ENCODE measurements at places on chromosomes 6 and 20.

GRCh38 chr6:110815015-110815410 lies 256 bp downstream of the CDK19 start:
- no peak for DNase-seq

DNA sequence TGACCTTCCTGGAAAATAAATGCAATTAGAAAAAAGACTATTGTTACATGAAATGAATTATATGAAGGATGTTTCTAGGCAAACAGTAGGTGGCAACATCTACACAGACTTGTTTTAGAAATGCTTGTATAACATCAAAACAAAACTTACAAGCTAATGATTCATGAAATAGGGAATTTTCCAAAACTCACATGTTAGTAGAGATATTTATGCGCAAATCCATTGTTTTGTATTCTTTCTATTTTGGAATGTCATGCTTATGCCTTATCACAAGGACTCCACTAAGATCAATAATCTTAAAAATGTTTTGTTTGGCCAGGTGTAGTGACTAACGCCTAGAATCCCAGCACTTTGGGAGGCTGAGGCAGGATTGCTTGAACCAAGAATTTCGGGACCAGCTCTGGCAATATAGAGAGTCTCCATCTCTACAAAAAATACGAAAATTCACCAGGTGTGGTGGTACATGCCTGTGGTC lies 32.3 kb upstream of the LGSN start:
- DNase-seq, result peak; percentile 75

- no peak for DNase-seq
These were observed 129.7 kb downstream of the PRDM13 start for GRCh38 chr6:99736302-99736701.

GRCh38 chr6:164078532-164079274 lies 664.2 kb downstream of the QKI start:
- no peak for DNase-seq

DNA sequence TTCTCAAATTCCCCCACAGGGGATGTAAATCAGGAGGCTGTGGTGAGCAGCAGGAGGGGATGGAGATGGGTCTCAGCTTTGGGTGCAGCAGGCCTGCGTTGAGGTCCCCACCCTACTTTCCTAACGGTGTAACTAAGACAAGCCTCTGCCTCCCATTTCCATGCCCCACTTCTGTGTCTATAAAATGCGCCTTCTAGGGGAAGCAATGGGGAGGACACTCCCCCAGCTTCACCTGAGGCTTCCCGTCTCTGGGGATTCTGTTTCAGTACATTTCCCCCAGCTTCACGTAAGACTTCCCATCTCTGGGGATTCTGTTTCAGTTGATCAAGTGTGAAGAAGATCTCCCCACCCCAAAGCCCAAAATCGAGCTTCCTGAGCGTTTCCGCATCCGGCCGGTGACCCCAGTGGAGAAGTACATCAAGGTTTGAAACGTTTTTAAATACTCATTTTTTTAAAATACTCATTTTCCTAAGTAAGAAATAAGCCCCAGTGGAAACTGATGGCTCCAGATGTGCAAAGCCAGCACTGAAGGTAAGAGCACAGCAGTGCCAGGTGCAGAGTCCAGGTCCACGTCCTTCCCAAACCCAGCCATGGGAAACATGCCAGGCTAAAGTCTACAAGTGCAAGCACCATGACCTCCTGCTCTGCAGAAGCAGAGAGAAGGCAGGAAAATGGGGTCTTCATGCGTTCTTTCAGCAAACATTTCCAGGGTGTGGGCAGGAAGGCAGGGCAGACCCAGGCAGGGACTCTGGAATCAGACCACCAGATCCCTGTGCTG lies 73.1 kb downstream of the ANKRD60 start:
- DNase-seq, result no peak

DNA sequence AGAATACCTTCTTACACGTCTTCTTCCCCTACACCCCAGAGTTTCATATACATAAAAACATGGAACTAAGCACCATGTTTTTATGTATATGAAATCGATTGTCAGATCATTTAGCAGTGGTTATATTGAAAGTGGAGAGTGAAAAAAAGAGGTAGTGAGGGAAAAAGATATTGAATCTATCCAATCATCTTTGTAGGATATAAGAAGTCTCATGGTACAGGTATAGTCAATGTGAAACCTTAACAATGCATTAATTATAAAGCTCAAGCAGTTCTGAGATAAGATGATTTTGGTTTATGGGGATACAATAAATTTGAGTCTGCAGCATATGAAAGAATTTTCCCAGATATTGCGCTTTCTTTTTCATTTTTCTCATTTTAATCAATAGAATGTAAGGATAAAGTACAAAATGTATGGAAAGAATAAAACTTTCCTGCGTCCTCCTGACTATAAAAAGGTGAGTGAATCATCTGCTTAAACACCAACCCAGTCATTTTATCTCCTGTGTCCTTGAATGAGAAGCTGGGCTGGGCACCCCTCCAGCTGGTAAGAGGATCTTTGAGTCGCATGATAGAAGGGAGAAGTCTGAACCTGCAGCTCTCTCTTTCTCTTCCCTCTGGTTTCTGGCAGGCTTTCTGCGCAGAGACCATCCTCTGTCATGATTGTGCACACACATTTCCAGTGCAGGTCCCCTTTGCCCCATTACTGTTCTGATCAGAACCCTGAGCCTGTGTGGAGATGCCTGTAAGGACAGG lies 28.1 kb upstream of the AKIRIN2 start:
- DNase-seq, result peak; percentile 56

GRCh38 chr6:12608016-12608860 lies 108.3 kb upstream of the PHACTR1 start:
- peak; percentile 29 for DNase-seq

- DNase-seq, result no peak
These were observed 18.0 kb downstream of the CDYL start for GRCh38 chr6:4794140-4794707.

GRCh38 chr6:119686240-119686639 lies 336.7 kb upstream of the MAN1A1 start:
- DNase-seq, result no peak

DNA sequence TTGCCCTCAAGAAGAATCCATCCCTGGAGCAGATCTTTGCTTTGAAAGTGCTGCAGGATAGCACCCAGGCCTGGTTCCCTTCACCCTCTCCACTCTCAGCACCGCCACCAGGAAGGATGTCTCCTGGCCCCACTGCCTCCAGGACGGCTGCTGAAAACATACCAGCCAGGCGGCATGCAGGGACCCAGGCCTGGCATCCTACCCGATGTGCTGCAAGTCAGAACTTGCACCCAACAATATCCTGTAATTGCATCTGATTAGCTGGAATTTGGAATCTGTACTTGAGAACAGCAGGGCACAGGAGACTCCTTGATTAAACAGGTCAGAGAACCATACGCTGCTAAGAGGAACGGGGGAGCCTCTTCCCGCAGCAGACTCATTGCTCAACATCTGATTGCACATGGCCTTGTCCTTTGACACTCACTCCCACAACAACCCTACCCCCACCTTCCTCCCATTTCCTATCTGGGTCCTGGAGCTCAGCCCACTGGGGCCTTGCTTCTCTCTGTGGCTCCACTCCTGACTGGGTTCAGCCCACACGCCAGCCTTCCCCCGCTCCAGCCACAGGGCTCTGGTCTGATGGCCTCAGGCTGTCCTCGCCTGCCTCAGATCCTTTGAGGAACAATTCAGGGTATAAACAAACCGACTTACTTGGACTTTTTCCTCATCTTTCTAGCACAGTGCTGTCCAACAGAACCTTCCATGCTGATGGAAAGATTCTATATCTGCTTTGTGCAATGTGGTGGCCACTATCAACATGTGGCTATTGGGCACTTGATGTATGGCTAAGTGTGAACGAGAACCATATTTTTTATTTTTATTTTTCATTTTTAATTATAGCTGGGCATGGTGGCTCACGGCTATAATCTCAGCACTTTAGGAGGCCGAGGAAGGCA lies 78.0 kb downstream of the FGD2 start:
- DNase-seq, result peak; percentile 97

DNA sequence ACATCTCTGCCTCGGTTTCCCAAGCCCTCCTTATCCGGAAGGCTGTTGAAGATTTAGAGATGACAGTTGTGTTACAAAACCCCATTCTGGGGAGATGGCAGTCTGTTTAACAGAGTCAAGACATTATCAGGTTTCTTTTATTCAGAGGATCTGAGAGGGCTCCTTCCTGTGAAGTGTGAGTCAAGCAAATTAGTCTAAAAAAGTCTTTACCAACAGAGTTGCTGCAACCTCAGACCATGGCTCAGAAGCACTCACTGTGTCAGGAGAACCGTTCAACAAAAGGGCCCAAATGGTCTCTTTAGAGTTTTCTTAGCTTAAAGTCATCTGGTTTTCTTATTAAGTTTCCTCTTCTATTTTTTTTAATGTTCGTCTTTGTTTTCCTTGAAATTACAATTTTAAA lies 717.8 kb downstream of the EPM2A start:
- DNase-seq, result peak; percentile 8

DNA sequence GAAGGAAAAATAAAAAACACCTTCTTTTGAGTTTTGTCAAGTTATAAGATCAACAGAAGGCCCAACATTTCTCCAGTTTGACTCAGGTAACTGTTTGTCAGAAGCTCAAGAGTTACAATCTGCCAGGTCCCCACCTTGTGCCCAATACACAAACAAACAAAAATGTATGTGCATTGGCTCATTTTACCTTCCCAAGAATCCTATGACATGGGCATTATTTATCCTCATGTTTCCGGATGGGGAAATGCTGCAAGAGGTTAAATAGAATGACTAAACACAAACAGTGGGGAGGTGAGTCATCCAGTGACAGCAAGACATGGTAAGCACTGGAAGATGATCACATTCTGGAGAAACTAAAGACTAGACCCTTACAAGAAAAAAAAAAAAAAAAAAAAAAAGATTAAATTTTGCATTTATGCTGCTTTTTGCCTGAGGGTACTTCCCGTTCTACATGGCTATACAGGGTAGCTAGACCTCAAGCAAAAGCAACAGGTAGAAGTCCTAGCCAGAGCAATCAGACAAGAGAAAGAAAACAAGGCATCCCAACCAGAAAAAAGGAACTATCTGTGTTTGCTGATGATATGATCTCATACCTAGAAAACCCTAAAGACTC lies 23.6 kb upstream of the ANKRD60 start:
- peak; percentile 60 for DNase-seq

Measured in suppressor macrophage (primary cell).